ENCODE measurements at places on chromosomes 4 and X.

DNA sequence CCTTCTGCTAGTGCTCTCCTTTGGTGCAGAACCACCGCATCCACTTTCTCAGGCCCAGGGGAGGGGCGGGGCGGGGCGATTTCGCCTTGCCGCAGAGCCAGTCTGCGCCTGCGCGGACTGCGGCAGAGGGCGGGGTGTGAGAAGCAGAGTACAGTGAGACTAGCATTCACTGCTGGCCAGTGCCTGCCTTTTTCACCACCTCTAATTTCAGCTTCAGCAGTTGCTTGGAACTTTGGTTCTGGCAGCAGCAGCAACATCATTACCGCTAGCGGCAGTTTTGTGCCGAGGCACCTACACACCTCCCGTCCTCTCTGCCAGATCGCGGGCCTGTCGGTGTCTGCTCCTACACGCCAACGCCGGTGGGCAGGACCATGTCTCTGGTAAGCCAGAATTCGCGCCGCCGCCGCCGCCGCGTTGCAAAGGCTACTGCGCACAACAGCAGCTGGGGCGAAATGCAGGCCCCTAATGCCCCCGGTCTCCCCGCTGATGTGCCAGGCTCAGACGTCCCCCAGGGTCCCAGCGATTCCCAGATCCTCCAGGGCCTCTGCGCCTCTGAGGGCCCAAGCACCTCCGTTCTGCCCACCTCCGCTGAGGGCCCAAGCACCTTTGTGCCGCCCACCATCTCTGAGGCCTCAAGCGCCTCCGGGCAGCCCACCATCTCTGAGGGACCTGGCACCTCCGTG, at the start of gene MAGEE1:
Gene MAGEE1 (plus strand): TSS at position 151 of the 683 bp plus-strand sequence. CDS start 221 bp downstream, at position 372.
- peak; percentile 56 for DNase-seq

DNA sequence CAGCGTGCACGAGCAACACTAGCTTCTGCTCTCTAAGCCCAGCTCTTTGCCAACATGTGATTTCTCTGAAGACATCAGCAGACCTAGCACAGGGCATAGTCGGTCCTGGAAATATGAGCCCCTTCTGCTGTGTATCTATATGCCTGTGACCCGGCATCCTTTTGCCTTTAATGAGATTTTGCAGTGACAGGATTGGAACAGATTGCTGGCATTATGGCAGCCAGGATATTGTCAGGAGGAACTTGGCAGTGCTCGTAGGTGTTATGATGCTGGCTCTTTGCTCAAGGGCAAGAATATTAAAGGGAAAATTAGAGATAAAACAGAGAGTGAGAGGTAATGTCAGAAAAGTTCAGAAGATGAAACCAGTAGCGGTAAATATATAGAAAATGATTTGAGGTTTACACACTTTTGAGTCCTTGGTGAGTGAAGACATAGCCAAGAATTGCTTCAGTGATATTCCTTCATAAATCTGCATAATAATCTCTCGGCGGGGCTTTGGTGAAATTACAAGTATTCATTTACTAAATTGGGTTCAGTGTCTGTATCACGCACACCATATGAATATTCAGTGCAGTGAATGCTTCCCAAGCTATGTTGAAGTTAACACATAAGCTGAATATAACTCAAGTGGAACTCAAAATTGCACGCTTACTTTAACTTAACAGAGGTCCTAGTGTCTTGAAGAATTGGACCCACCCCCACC, 502.1 kb upstream of the NR3C2 start:
- DNase-seq: no peak

- DNase-seq: no peak
Observed at GRCh38 chr4:168600796-168601583, 104.1 kb downstream of the PALLD start.

GRCh38 chr4:37002625-37003024, 241.9 kb upstream of the NWD2 start:
- no peak for DNase-seq

DNA sequence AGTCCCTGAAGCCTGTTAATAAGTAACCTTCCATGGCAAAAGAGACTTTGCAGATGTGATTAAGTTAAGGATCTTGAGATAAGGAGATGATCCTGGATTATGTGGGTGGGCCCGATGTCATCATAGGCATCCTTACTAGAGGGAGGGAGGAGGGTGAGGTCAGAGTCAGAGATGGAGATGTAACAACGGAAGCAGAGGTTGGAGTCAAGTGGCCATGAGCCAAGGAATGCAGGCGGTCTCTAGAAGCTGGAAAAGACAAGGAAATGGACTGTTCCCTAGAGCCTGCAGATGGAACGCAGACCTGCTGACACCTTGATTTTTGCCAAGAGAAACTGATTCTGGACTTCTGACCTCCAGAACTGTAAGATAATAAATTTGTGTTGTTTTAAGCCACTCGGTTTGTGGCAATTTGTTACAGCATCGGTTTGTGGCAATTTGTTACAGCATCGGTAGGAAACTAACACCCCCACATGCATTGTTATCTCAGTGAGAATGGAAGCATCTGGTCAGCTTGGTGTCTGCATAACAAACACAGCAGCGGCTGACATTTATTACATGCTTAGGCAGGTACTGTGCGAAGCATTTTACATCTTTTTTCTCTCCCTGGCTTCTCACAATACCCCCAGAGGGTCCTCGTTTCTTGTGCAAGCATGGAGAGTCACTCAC, 55.6 kb downstream of the CLDN34 start:
- DNase-seq: no peak

- DNase-seq: no peak
Observed at GRCh38 chr4:7461230-7461629, 26.5 kb upstream of the PSAPL1 start.

- DNase-seq: no peak
Observed at GRCh38 chr4:52197306-52197705, 146.2 kb downstream of the SPATA18 start.

GRCh38 chrX:113973706-113974105, 610.2 kb upstream of the HTR2C start:
- DNase-seq: no peak

- DNase-seq: no peak
Observed at GRCh38 chrX:73127700-73128241, 48.5 kb upstream of the PABPC1L2A start.

DNA sequence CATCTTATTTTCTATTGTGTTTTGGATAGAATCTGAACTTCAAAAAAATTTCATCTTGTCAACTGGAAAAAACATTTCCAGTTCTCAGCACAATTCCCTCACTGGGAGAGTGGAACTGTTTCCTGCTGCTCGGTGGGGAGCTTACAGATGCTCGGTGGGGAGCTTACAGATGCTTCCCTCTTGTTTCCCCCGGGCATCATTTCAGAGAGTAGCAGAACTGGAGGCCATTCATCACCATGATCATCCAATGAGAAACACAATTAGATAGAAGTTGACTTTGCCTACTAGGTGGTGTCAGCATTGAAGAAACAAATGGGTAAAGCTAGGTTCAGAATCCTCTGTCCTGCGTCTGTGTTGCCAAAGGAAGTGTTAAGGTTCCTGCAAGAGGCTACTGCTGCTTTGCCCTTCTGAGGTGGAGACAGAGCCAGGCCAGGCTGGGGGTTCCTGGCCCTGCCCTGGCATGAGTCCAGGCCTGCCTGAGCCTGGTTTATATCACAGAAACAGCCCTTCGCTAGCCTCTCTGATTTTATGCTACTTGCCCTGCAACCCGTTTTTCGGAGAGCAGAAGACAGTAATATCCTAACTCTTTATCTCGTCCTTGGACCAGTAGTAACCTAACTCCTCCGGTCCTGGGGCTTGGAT, 70.6 kb downstream of the TAPT1 start:
- DNase-seq: no peak

- DNase-seq: no peak
Observed at GRCh38 chrX:18461431-18461830, 36.0 kb downstream of the CDKL5 start.

GRCh38 chr4:4762909-4763821, 96.3 kb upstream of the MSX1 start:
- DNase-seq: no peak

GRCh38 chrX:21932292-21933002, 8.1 kb upstream of the SMS start:
- no peak for DNase-seq

- DNase-seq: no peak
Observed at GRCh38 chr4:124192544-124192943, 520.0 kb downstream of the ANKRD50 start.

DNA sequence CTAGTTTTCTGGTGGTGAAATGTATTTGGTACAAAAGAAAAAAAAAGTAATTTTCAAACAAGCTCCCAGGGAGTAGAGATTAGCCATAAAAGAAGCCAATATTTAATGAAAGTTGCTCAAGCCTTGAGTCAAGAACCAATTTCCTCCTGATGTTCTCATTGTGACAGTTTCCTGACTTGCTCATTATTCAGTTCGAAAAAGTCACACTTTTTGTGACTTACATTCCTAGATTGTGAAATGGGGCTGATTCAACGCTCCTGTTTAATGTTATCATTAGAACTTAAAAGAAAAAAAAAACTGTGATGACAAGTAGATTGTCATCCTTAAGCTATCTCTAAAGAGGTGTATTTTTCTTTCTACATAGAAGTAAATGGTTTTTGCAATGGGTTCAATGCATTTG, 122.6 kb upstream of the BMPR1B start:
- no peak for DNase-seq

DNA sequence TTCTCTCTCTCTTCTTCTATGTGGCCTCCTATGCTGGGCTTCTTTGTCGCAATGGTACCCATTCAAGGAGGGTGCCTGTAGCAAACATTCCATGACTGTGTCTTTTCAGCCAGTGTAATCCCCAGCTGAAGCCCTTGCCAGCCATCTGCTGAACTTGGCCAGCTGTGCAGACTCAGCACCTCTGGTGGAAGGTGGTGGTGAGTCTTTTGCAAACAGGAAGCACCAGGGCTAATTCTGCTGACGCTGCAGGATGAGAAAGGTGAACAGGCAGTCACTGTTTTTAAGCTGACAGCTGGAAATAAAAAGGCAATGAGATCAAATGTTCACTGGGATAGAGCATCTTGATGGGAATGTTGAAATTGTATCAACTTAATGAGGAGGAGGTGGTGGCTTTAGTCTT, 298.7 kb upstream of the CLNK start:
- no peak for DNase-seq

DNA sequence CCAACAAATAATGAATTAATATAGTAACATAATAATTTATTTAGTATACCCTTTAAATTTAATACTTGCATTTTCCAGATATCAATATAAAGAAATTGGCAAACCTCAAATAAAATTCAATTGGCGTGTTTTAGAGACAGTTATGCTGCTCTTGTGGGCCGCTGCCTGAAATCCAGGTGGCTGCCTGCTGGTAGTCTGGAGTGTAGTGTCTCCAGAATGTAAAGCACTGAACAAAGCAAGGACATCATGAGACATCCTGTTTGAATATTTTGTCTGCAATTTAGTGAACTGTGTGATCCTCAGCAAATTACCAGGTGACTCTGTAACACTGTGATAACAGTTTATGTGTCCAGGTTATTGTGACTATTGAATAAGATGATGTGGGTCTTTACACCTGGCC, 29.9 kb downstream of the ZFP42 start:
- no peak for DNase-seq

- DNase-seq: no peak
Observed at GRCh38 chrX:40912576-40912975, 172.7 kb upstream of the USP9X start.

DNA sequence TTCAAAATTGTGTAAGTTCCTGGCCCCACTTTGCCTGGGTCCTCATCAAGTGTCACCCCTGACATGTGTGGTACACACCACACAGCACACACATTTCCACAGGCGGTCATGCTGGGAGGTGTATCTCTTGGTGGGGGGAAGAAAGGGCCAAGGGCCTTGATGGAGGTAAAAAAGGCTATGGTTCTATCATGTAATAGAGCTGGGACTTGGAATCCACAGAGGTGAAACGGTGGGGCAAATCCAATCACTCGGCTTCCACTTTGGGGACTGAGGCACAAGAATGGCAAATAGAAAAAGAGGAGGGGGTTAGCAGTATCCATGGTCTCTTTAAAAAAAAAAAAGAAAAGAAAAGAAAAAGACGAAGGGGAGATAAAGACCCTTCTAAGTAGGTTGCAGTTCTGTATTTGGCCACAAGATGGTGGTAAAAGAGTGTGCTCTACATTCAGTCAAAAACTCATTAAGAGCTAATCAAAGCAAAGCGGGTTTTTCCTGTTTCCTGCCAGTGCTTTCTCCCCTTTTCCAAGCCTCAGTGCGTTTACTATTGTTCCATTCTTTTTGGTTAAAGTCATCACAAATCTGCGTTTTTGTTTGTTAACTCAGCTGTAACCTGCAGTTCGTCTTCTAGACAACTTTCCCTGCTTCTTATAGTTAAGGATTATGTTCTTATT, 37.0 kb upstream of the ATP6AP2 start:
- DNase-seq: no peak

DNA sequence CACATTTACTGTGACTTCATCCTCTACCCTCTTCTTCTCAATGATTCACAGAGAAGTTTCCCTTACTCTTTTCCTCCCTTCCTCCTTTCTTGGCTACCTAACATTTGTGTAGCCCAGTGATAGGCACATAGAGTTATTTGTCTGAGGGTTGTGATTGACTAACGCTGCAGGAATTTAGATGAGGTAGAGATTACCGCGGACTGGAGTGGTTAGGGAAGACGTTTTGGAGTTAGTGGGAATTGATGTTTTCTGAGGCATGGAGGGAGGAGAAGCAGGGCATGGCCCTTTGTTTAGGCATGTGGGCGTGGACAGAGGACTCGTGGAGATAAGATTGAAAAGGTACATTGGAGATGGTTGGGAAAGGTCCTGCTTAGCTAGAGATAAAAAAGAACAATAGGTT, 246.7 kb downstream of the GPAT3 start:
- no peak for DNase-seq

GRCh38 chrX:70254909-70255308, 5.1 kb downstream of the P2RY4 start:
- DNase-seq: no peak

DNA sequence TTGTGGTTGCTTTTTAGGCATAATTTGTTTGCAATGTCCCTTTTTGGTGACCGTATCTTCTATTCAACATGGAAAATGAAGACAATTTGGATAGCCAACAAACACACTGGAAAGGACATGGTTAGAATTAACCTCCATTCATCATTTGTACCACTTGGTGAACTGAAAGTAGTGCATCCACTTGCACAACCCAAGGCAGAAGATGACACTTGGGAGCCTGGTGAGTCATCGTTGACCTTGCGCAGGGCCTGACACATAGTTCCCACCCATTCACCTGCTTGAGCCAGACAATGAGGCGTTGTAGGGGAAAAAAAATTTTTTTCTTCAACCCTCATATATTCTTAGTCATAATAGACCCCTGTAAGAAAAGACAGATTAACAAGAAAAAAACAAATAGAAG, 32.4 kb downstream of the EGF start:
- no peak for DNase-seq

GRCh38 chr4:161664740-161665139, 499.1 kb downstream of the FSTL5 start:
- no peak for DNase-seq

GRCh38 chr4:112069110-112069509, 76.1 kb upstream of the FAM241A start:
- DNase-seq: no peak

DNA sequence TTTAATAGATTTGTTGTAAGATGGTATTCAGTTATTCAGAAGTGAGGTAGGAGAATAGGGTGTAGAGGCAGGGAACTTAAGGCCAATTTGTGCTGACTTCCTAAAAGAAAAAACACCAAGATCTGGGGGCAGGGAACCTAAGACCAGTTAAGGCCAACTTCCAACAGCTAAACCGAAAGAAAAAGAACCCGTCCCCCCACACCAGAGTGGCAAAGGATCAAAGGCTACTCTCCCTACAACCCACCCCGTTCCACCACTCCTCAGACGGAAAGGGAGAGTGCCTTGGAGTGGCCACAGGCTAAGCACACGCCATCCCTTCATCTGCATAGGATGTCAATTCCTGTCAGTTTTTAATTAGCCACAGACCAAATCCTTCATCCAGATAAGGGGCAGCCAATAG, 3.7 kb upstream of the ZNF718 start:
- no peak for DNase-seq

GRCh38 chrX:47502316-47503125, 19.5 kb upstream of the ZNF41 start:
- DNase-seq: no peak

Measured in central memory CD8-positive, alpha-beta T cell (primary cell).